ENCODE measurements at places on chromosomes 2 and 18.

GRCh38 chr2:133581010-133581760 lies 12.9 kb upstream of the NCKAP5 start:
- no peak for DNase-seq

GRCh38 chr2:120735746-120736170 lies at the start of gene GLI2:
Gene GLI2 (plus strand): TSS chr2:120735868. CDS start chr2:120797321, 61,453 bp downstream.
- DNase-seq, result peak; percentile 86

DNA sequence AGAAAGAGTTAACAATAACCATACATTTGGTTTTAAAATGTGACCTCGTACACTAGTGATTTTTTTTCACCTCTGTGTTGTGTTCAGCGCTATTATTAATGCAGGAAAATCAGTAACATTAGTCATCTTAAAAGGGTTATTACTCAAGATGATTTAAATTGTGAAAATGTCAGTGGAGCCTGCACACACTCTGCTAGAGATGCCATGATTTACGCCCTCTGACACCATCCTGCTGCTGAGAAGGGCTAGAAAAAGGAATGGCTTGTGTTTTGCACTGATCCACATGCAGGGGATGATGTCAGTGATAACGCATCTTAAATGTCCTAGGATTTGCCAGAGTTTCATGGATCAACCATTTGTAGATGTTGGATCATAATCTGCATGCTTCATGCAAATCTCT lies 121.3 kb upstream of the BOD1L2 start:
- no peak for DNase-seq

GRCh38 chr2:126200538-126200937 lies 455.4 kb upstream of the GYPC start:
- DNase-seq, result no peak

DNA sequence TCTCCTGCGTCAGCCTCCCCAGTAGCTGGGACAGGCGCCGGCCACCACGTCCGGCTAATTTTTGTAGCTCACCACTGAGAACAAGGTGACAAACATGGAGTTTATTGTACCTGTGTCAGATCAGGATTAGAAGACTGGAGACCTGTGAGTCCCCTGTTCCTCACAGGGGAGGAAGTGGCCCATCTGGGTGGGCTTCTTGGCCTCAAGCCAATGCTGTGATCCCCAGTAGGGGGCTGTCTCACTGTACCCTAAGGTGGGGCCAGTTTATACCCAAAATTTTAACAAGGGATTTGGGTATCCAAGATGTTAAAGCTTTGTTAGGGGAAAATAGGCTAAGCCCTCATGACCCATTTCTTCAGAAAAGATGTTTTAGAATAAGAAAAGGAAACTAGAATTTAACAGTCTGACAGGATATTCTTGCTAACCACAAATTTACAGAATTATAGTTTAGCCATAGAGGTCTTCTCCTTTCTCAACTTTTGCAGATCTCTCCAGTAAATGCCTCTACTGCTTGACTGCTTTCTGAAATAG lies 16.3 kb downstream of the PCBP1 start:
- DNase-seq, result no peak

- DNase-seq, result no peak
Measured at GRCh38 chr2:241300000-241300399, 15.5 kb downstream of the HDLBP start.

DNA sequence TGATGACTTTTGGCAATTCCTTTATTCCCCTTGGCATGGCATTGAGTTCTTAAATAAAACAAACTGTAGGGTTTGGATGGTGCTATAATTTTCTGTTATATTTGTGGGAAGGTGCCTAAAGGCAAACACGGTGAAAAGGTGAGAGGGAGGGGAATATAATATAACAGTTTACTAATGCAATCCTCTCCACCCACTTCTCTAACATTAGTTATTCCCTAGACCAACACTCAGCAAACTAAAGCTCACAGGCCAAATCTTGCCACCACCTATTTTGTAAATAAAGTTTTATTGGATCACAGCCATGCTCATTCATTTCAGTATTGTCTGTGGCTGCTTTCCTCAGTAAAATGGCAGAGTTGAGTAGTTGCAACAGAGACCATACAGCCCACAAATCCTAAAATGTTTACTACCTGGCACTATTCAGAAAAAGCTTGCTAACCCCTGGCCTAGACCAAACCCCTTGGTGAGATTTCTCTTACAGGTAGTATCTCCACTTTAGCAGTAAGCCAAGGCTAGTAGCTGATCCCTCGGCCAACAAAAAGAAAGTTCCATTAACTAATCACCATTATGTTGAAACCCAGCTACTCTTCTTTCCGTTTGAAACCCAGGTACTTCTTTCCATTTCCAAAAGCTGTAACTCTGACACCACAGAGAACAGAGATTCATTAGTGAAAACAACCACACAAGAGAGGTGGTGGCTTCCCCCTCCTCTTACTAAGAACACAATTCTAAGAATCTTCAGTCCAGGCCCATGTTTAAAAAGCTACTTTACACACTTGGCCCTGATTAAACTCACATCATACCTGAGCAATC lies 136.1 kb upstream of the CHAC2 start:
- DNase-seq, result no peak

DNA sequence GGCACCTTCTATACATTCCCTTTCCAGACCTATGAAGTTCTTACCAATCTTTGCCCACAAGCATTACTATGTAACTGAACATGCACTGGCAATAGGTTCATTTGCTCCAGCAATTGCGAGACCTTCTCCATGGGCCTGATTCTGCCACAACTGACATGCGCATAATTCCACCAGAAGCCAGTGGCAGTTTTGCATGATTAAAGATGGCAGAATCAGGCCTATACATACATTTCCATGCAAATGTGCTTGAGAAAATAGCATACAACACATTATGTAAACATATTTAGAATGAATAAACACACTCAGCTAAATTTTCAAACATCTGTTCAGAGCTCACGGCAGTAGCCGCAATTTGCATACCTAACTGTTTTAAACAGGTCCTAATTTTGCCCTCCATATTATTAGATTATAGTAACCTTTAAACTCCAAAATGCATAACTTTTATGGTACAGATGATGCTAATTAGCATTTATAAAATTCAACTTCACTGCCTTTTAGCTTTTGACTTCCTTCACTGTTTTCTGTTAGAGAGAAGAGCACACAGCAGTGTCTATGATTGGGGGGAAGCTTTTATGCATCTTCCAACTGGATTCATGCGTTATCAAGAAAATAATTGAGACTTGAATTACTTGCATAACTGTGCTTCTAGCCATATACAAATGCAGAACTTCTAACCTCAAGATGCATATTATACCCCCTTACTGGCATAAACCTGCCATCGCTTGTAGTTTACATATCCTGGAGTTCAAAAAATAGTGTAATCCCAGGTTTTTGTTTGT lies 155.3 kb upstream of the CDH19 start:
- no peak for DNase-seq

DNA sequence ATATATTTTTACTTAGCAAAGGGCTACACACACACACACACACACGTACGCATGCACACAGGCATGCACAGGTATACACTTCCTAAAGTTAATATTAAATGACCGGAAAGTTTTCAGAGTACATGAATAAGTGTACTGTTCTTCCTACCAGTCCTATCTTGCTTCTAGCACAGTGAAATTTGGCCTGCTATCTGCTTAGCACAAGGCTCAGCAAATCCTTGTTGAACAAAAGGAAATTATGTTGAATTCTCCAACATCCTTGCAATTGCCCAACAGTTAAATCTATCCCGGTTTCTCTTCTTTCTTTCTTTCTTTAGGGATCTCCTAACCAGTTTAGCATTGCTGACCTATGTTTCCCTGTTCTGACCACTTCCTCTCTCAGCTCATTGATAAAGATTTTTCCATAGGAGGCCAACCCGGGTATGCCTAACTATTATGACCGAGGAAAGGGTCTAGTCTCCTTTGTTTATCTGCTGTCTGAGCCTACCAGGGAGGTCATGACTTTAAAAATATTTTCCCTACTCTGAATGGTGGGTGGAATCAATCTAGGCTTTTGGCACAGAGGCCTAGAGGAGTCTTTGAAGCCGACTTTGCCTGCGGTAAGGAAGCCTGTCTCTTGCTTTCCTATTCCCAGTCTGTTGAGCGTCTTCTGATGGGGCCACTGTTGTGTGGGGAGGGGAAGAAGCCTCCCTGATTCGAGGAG lies 400.7 kb downstream of the HRH4 start:
- peak; percentile 29 for DNase-seq

- peak; percentile 71 for DNase-seq
Measured at GRCh38 chr2:35468245-35468644, 887.3 kb upstream of the CRIM1 start.

DNA sequence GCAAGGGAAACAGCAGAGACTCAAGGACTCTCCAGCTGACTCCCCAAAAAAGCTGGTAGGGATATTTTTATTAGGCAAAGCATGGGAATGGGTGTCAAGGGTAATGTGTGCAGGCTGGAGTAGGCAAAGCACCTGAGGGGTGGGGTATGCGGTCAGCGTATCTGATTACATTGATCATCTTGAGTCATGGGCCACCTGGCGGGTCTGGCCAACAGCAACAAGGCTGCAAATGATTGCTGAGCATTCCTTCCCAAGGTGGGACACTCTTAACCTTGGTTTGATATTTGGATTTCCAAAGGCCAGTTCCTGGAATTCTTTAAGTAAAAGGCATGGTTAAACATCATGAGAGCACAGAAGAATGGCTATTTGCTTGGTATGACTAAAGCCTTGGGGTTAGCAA lies 32.6 kb upstream of the CCBE1 start:
- DNase-seq, result no peak

- no peak for DNase-seq
Measured at GRCh38 chr18:74582642-74583041, 15.0 kb upstream of the ZNF407 start.

DNA sequence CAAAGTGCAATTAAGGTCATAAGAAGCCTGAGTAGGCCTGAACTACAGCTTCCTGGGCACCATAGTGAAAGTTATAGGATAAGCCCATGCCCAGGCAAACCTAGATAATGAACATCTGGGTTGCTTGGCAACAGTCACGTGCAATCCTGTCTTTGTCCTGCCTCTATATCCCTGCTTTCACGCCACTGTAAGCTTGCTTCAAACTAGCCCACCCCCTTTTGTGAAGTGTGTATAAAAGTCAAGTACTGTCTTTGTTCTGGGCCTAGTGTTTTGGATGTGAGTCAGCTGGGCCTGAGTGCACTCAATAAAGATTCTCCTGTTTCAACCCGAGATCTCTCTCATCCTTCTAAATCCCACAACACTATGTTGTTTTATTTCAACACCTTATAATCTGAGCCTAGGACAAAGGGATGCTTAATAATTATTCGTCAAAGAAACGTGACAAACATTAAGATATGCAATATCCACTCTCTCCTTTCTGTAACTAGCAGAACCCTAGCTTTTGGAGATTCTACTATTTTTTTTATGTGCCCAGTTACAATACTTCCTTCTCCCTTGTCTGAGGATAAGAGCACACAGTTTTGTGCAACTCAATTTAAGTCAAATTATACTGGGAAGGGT lies 927.8 kb downstream of the SUCLG1 start:
- DNase-seq, result no peak

DNA sequence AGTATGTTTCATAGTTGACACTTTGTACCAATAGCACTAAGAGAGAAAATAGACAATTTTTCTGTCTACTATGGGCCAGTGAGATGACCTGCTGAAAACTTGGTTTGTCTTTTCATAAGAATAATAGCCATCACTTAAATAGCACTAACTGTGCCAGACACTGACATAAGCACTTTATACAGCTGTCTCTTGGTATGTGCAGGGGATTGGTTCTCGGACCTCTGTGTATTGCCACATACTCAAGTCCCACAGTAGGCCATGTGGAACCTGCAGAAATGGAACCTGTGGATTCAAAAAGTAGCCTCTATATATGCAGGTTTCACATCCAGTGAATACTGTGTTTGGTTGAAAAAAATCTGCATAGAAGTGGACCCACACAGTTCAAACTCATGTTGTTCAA lies 126.7 kb downstream of the XRCC5 start:
- no peak for DNase-seq

DNA sequence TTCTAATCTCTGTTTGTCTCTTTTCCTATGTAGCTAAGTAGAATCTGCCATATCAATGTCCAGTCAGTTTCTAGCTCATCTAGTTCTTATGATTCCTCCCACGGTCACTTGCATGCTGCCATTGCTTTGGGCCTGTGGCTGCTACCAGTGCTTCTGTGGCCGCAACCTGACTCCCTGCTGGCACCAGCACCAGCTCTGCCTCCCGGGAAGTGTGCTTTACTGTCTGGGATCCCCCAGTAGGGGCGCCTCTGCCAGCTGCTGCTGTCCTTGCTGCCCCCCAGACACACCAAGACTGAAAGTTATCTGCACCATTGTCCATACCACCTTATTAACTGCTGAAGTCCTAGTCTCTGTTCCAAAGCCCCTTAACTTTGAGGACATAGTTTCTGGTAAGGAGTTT lies 56.3 kb downstream of the RAPGEF4 start:
- no peak for DNase-seq

GRCh38 chr2:181446985-181447384 lies 10.2 kb upstream of the ITGA4 start:
- DNase-seq, result no peak

- no peak for DNase-seq
Measured at GRCh38 chr2:181054843-181055242, 74.4 kb downstream of the UBE2E3 start.

DNA sequence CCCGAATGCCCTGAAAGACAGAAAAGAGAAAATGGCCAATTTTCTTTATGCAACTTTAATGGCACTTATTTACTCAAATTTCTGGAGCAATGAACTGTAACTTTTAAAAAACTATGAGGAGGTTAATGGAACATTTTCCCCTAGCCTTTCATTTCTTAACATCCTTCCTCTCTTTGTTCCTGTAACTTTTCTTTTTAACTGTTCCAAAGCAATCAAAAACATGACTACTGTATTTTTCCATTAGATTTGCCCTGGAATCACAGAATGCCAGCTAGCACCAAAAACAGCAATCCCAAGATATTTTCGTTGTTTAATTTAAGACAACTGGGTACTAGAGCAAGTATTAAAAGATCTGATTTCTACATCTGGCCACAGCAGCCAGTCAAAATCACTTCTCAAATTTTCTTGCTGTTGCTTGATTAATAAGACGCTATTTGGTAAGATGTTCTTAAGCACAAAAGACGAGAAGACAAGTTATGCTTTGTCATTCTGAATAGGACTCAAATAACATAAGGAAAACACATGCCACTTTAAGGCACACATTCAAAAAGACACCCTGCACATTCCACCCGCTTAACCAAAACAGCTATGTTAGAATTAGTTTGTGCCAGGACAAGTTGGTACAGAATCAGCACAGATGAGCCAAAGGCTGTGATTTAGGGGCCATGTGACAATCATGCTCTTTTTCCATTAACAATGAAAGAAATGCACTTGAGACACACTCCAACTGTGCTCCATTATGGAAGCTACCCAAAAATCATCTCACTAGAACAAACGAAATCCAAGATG lies 3.6 kb downstream of the STARD7 start:
- no peak for DNase-seq

- no peak for DNase-seq
Measured at GRCh38 chr18:25727281-25727985, 363.0 kb downstream of the SS18 start.

- no peak for DNase-seq
Measured at GRCh38 chr18:61201511-61201910, 131.7 kb upstream of the CDH20 start.

- DNase-seq, result no peak
Measured at GRCh38 chr2:38106405-38107094, 30.6 kb upstream of the CYP1B1 start.
